Germinal center (tissue), 1 donor: ENCODE measurements at places on chromosomes 3 and 15.

- no peak for DNase-seq
Measured at GRCh38 chr15:64017082-64017588, 29.1 kb downstream of the DAPK2 start.

DNA sequence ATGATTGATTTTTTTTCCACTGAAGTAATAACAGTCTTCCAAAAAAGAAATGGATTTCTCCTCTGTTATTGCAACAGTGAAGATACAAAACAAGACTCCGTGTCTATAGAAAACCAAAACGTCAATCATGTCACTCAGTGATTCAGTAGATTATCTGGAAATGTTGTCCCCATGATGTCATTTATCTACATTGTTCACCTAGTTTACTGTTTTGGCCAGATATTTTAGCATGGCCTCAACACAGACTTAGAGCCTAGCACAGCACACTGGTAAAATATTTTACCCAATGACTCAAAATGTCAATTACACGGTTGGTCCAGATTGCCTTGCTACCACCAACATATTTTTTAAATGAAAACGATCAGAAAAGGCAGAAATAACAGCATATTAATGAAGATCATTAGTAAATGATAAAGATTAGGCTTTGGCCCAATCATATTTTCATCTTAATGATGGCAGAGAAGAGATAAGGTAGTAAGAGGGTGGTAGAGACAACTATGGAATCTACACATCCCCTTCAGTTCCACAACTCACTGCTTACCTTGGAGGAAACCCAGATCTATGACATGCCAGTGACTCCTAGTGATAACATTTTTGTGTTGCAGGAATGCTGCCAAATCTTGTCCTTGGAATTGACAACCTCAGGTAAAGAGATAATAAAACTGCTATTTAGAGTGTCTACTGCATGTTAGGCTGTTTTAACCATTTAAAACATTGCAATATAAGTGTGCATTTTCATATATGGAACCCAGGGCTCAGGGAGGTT, 347.7 kb upstream of the ARPP21 start:
- no peak for DNase-seq

DNA sequence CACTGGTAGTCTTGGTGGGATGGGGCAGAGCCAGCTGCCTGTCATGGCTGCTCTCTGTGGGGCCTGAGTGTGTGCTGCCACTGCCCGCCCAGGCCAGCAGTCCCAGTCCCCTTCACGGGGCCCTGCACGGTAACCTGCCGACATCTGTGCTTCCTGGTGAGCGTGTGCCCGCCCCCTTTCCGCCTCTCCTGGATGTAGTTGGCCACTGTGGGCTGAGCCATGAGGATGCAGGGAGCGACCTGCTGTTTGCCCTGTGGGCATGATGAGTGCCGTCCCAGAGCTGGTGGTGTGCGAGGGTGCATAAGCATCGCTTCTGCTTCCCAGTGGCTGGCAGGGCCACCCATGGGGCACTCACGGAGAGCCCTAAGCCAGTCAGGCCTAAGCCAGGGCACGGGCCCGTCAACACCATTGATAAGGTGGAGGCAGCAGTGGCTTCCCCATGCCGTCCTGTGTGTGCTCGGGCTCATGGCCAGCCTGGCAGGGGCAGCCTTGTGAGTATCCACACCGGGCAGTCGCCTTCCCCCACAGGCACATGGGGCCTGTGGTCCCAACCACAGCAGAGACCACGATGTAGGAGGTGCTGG, 14.6 kb downstream of the PLXNA1 start:
- no peak for DNase-seq

GRCh38 chr15:73882761-73883419, 9.5 kb downstream of the TBC1D21 start:
- DNase-seq = no peak

- DNase-seq = no peak
Measured at GRCh38 chr15:61824291-61824690, 236.0 kb downstream of the VPS13C start.

DNA sequence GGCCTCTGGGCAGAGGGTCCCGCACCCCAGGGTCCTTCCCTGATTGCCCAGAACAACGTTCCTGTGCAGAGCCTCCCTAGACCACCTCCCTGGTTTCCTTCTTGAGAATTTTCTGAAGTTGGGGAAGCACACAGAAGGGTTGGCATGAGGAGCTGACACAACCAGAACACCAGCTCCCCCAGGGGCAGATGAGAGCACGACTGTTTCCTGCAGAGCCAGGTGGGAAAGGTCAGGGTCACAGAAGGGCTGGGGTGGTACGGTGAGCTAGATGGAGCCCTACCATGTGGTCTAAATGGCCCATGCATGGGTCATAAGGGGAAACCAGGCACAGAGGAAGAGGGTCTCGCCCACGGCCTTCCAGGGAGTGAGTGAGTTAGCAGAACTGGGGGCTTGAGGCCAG, 10.4 kb downstream of the PPCDC start:
- DNase-seq = no peak

GRCh38 chr3:86147119-86147518, 843.8 kb downstream of the VGLL3 start:
- DNase-seq = no peak

- DNase-seq = no peak
Measured at GRCh38 chr3:15271030-15271429, 61.4 kb downstream of the SH3BP5 start.

GRCh38 chr3:37450561-37450960, 276.2 kb upstream of the LRRFIP2 start:
- no peak for DNase-seq

DNA sequence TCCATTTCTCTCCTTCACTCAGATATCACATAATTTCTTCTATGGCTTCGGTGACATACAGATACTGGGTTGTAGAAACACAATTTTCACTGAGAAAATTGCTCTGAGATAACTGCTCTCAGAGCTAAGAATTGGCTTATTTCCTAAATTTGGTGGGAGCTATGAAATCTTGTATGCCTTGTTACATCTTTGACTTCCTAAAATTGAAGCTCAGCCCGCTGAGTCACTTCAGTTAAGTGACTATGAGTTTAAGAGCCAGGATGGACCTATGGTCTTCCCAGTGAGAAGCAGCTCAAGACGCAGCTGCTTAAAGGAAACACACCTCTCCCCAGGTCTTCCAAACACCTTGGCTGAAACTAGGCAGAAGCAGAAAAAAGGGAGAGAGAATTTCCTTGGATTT, 56.4 kb downstream of the EFHB start:
- DNase-seq = no peak

GRCh38 chr3:78970656-78971055, 797.1 kb downstream of the ROBO1 start:
- no peak for DNase-seq

DNA sequence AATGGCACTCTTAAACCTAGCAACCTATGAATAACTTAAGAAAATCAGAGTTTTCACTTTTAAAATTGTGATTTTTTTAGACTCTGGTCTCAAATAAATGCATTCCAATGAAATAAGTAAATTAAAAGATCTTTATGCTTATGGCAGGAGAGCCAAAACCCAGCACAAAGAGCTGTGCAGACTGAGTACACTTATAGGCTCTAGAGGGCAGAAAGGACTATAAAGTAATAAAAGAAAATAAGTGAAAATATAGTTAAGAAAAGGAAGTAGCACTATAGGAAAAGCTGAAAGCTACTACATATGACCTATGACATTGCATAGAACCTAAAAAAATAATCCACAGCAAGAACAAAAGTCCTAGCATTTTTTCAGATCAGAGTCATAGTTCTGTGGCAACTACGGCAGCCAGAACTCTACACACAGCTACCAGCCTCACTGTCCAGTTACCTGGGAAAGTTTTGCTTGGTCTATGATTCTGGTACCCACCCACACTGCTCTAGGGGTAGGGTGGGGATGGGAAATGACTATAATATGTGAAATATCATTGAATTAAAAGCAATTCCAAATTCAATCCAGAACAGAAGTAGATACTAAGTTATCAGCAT, 30.5 kb downstream of the CLASP2 start:
- DNase-seq = no peak

- DNase-seq = no peak
Measured at GRCh38 chr3:184168363-184169120, 6.1 kb upstream of the AP2M1 start.

- no peak for DNase-seq
Measured at GRCh38 chr3:42061025-42061712, 30.0 kb upstream of the TRAK1 start.

GRCh38 chr3:149971403-149972075, 844 bp upstream of the PFN2 start:
- peak; percentile 23 for DNase-seq

- DNase-seq = peak; percentile 65
Measured at GRCh38 chr15:70526221-70526973, 237.0 kb downstream of the UACA start.

DNA sequence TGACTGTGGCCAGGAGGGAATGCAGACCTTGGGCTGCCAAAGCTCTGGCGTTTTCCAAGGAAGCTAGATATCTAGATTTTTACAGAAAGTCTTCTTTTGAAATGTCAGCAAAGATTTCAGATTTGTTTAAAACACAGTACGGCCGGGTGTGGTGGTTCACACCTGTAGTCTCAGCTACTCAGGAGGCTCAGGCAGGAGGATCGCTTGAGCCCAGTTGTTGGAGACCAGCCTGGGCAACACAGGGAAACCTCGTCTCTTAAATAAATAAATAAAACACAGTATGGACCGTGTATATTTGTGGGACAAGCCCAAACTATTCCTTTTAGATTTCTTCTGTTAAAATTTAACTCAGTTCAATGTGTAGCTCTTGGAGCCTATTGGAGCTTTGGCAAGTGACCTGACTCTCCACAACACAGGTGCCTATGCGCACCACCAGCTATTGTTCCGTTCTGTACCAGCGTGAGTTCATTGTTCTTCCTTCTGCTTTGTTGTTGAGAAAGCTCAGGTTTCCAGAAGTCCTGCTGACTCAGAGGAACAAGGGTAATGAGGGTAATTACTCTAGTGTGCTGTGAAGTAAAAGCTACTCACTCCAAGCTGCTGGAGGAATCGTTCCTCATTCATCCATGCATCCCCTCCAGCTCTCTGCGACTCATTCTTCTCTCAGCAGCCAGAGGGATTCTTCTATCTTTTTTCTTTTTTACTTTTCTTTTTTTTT, 73.1 kb upstream of the SLC6A6 start:
- no peak for DNase-seq

DNA sequence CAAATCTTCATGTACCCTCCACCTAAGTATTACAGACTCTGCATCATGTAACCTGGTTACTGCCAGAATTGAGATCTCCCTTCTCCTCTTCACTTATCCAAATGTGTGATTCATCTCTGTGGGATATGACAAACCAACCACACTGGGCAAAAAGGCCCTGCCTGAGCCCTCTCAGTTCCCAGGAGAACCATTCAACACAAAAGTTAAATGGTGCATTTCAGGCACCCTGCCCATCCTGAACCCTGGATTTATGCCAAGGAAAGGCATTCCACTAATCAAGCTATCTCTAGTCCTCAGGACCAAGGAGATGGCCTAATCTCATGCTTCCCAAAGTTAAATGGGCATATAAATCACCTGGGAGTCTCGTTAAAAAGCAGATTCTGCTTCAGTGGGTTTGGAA, 108.5 kb downstream of the TNIK start:
- no peak for DNase-seq

DNA sequence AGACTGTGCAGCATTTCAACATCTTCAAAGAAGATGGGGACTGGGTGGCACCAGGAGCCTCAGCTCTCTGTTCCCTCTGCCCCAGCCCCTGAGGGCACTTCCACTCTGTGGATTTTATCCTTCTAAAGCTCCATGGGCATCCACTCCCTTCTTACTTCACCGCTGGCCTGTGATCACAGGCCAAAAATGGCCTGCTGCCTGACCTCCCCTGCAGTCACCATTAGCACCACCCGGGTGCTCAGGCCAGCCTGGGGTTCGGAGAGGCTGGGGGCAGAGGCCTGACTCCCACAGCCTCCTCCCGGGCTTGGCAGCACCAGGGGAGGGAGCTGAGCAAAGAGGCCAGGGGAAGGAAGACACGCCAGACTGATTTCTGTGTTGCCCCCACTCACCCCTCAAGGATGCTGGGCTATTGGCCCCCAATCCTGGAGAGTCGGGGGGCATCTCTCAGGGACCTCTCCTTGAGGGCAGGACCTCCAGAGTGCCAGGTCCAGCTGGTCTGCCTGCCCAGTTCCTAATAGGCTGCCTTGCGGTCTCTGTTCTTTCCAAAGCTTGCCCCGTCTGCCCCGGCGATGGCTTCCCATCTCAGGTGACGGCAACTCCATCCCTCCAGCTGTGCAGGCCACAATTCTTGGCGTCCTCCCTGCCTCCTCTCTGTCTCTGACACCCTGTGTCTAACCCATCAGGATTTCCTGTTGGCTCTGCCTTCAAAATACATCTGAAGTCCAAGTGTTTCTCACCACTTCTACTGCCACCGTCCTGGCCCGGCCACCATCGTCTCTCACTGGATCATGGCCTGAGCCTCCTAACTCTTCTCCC, 67.1 kb downstream of the EXOG start:
- DNase-seq = no peak

DNA sequence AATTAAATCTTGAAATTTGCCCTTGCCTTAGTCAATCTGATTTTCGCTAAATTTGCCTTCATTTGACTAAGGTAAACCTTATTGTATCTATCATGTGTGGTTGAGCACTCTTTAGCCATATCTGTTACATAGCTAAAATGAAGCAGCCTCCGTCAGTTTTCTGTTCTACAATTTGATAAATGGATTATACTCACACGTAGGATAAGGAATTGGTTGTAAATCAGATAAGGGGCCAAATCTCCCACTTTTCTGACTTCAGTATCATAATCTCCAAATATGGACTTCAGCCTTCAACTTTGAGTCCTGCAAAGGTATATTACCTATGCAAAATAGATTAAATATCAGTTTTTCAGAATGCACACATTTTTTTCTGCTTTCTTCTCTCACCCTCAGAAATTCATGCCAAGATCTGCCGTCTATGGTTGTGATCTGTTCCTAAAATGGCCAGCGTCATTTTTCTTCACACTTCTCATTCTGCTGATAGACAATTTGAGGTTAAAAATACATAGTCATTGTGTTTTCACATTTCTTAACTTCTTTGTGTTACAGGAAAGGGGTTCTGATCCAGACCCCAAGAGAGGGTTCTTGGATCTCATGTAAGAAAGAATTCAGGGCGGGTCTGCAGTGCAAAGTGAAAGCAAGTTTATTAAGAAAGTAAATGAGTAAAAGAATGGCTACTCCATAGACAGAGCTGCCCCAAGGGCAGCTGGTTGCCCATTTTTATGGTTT, 36.9 kb downstream of the RAB8B start:
- no peak for DNase-seq

- DNase-seq = no peak
Measured at GRCh38 chr3:85151555-85151954, 192.8 kb downstream of the CADM2 start.

DNA sequence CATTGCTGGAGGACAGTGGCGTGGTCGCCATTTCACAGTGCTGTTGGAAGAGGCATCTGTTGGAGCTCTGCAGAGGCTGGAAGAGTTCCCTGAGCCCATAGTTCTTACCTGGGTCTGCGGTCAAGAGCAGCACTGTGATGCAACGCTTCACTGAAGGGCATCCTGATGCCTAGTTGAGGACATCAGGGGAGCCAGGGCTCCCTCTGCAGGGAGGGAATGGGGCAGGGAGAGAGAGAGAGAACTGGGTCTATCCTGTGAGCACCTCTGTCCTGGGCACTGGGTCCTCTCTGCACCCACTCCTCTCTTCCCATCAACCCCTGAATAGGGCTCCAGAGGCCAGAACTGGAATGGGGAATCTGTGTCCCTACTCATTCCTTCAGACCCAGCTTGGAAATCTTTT, 23.9 kb upstream of the MOBP start:
- DNase-seq = no peak

- no peak for DNase-seq
Measured at GRCh38 chr3:20842594-20843436, 656.8 kb upstream of the SGO1 start.
